ENCODE measurements at places on chromosomes 2 and 18.
A peak's percentile ranks its signal among the peaks of the same experiment; 100 is the strongest.

DNA sequence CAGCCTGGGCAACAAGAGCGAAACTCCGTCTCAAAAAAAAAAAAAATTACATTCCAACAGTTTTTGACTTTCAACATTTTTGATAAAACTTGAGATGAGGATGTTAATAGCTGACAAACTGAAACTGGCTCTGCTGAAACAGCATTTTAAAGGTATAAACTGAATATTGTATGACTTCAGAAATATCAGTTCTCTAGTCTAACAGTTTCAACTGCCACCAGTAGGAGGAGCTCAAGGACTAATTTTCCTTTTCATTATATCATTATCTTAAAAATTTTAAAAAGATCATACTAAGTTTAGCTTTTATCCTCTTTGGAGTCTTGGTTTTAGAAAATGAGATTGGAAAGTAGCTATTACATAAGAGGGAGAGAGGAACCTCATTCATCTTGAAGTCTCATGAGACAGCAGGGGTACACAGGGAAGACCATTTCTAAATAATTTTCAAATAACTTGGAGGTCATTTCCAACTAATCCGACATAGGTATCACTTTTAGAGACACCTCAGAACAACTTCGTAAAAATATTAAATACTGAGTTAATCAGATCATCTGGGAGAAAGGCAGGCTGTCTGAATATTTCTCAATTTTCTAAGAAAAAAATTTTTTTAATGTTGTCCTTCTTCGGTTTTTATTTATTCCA, 37.6 kb upstream of the MCM6 start:
- peak; percentile 62 for DNase-seq

DNA sequence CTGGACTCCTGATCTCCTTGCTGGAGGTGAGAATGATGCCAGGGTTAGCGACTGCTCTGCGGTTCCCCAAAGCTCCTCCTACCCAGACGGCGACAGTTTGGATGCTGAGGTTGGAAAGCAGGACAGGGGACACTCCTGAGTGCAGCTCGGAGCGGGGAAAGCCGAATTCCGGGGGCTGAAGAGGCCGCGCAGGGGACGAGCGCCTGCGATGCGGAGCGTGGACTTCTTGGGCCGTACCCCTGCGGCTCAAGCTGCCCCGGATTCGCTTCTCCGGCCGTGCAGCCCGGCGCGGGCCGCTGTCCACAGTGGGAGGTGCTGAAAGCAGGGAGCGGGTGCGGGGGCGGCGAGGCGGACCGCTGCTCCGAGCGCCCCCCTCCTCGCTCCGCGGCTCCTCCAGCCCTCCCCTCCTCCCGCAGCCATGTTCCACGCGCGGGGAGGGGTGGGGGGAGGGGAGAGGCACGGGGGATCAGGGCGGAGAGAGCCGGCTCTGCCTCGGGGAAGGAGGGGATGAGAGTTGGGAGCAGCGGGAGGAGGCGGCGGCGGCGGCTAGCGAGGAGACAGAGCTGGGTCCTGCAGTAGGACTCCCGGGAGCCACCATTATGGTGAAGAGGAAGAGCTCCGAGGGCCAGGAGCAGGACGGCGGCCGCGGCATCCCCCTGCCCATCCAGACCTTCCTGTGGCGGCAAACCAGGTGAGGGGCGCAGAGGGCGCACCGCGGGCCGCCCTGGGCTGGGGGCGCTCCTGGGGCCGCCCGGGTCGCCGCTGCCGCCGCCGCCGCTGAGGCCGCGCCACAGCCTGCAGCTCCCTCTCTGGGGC, at the start of gene UNC80:
TSS of gene UNC80 (plus strand) at position 359 of the 816 bp plus-strand sequence. CDS start at position 600, 241 bp downstream.
- peak; percentile 76 for DNase-seq

DNA sequence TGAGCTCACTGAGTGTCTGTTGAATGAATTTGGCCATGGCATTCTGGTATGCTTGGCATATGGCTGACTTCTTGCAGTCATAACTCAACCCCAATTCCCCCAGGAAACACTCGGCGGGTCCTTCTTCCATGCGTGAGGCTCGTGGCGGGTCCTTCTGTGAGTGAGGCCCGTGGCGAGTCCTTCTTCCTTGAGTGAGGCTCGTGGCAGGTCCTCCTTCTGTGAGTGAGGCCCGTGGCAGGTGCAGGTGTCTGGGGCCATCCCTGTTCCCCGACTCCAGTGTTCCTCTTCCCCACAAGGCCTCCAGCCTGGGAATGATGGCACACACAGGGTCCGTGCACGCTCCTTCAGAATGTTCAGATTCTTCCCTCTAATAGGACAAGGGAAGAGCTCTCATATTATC, 169.0 kb downstream of the EIPR1 start:
- DNase-seq, result no peak

DNA sequence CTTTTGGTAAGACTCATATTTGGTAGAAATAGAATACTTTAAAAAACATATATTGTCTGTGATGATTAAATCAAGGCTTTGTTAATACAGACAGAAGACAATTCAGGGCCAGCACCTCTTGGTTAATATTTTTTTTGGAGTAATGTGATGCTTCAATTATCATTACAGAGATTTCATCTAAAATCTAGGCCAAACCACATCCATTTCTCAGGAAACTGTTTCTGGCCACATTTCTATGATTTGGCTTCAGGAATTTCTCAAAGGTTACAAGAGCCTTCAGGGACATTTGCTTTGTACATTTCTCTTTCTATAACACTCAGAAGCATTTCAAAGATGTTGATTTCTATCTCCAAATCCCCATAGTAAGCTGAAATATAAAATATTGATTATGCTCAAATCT, 614.9 kb downstream of the LRP1B start:
- no peak for DNase-seq

DNA sequence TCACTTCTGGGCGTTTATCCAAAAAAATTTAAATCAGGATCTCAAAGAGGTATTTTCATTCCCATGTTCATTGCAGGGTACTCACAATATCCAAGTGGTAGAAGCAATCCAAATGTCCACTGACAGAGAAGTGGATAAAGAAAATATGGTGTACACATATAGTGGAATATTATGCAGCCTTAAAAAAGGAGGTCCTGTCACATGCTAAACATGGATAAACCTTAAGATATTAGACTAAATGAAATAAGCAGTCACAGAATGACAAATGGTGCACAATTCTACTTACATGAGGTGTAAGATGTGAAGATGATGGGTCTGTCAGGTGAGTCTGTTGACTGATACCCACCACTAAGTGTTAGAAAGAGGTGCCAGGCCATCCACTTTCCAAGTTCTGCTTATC, 140.6 kb downstream of the THNSL2 start:
- no peak for DNase-seq

Data from small intestine (tissue), 16 donors.